ENCODE measurements at places on chromosomes 12 and 14. TPM values are rescaled to one million over a fixed set of nuclear protein-coding genes. Genes with fewer than 3 reads are reported as not detected.
A peak's percentile ranks its signal among the peaks of the same experiment; 100 is the strongest.

The GLI1 gene
- 0.12 TPM for total RNA-seq

The METAP2 gene
- total RNA-seq, result 231 TPM

The AJUBA gene
- total RNA-seq, result 99.6 TPM

The FAM222A gene
- 10.6 TPM for total RNA-seq

The RGS6 gene
- 0.80 TPM for total RNA-seq

The KIF5A gene
- 7.9 TPM for total RNA-seq

The LARP4 gene
- 88.4 TPM for total RNA-seq

The SOAT2 gene
- not detected for total RNA-seq

The GALNT16 gene
- 7.0 TPM for total RNA-seq

- no peak for DNase-seq
These were observed 116.0 kb downstream of the METTL25 start for GRCh38 chr12:82474181-82474797.

GRCh38 chr12:78697817-78698415, 166.7 kb upstream of the SYT1 start:
- no peak for DNase-seq

GRCh38 chr14:34978444-34978843, 4.3 kb upstream of the SRP54 start:
- no peak for DNase-seq

DNA sequence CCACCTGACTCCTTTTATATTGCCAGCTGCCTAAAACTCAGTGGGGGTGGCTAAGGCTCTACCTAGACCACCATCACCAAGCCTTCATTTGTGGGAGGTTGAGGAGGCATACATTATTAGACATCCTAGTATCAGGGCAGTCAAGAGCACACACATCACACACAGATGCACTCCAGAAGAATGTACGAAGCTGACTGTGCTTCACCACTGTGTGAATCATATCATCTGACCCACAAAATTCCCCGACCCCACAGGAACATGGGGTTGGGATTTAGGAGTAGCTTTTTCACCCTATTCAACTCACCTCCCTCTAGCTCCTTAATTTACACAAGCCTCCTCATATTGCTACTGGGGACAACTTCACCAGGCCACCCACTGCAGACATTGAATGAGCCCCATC, 64.8 kb upstream of the BDKRB2 start:
- no peak for DNase-seq

- no peak for DNase-seq
These were observed 723.3 kb upstream of the FLRT2 start for GRCh38 chr14:84806622-84807021.

GRCh38 chr12:30805959-30806358, 51.2 kb upstream of the CAPRIN2 start:
- no peak for DNase-seq

DNA sequence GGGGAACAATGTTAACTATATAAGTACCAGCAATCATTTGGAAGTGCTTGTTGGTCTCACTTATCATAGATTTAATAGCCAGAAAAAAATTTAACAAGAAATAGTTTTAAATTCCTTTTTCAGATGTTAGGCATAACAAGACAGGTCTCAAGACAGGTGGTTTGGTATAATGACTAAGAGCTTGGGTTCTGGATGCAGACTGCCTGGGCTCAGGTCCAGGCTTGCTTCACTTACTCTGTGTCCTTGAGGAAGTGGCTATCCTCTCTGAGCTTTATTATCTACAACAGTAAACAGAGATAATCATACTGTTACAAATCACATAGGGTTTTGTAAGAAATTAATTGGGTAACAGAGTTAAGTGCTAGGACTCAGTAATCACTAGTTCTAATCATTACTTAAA, 338.0 kb upstream of the FLRT2 start:
- DNase-seq, result no peak

DNA sequence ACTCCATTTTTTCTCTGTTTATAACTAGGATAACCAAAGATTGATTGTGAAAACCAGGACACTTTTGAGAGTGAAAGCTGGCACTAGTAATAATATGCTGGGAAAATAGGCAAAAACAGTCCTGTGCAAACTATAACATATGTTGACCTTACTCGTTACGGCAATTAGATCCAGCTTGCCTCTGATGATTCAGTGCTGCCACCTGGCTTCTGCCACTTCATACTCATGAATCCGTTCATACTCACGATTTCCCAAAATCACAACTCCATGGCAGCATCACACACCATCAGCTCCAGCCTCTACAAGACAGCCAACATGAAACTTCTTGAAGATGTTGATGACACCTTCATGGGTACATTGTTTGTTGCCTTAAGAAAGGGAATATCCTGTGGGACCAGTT, 49.1 kb upstream of the CAND1 start:
- peak; percentile 32 for DNase-seq

GRCh38 chr12:22529281-22530060, 14.9 kb downstream of the C2CD5 start:
- peak; percentile 33 for DNase-seq

DNA sequence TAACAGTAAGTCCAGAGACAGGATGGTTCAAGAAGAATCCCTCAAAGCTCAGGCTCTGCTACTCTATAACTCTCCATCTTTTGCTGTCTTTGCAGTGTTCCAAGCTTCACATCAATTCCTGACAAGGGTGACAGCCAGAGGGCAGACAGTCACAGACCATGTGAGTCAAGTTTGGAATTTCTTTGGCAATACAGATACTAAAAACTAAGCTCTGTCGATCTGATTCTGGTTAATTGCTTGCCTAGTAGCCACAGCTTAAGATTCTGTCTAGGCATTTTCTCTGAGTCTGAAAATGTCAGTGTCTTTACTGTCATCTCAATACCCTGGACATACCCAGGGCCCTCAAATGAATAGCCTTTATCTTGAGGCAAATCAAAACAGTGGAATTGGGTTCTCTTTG, 153.7 kb downstream of the CEP128 start:
- no peak for DNase-seq

- peak; percentile 65 for DNase-seq
These were observed 187.9 kb upstream of the STXBP6 start for GRCh38 chr14:25237845-25238244.

GRCh38 chr14:54025661-54026060, 69.0 kb upstream of the BMP4 start:
- no peak for DNase-seq

Measured in neural progenitor cell (in vitro differentiated cells).